ENCODE measurements at places on chromosomes 6 and 20.

DNA sequence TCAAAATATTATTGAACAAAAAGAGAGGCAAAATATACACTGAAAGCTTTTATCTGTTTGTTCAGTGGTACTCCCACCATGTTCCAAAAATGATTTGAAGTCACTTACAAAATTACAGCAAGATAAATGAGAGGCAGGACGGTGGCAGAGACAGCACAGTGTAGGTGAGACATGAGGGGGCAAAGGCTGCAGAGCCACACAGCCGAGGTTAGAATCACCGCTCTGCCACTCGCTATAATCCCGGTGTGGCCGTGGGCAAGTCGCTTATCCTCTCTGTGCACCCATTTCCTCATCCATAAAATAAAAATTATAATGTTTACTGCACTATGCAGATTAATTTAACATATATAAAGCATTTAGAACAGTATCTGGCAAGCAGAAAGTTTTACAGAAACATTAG, 140.1 kb upstream of the BEND6 start:
- DNase-seq, result no peak

- DNase-seq, result no peak
These were observed 152.3 kb upstream of the BEND6 start for GRCh38 chr6:56802584-56802983.

DNA sequence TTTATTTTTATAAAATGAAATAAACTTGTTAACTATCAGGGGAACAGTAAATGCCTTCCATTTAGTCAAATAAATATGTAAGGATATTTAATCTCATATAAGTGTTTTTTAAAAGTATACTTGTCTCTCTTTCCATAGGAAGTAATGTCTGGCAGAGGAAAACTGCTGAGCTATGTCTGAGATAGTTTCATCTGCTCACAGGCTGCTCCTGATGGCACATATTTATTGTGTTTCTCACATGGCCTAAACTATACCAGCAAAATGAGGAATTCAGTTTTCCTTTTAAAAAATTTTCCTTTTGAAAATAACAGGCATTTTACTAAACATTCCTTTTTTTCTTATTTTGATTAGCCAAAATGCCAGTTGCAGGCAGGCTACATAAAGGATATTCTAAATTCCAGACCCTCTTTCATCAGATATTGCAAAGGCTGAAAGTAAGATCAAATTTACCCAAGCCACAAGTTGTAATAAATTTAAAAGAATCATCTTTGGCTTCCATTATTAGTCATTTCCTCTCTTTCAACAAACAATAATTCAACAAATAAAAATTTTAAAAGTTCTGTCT, 60.1 kb upstream of the RNF146 start:
- no peak for DNase-seq

- no peak for DNase-seq
These were observed 30.9 kb downstream of the BFSP1 start for GRCh38 chr20:17500271-17500670.

- no peak for DNase-seq
These were observed 143.3 kb upstream of the GPR6 start for GRCh38 chr6:109834595-109835437.

All from CD4-positive, alpha-beta T cell treated with Interleukin-10 for 1 hour (primary cell).